Caco-2 (cell line): ENCODE measurements at places on chromosomes 16 and 17.

DNA sequence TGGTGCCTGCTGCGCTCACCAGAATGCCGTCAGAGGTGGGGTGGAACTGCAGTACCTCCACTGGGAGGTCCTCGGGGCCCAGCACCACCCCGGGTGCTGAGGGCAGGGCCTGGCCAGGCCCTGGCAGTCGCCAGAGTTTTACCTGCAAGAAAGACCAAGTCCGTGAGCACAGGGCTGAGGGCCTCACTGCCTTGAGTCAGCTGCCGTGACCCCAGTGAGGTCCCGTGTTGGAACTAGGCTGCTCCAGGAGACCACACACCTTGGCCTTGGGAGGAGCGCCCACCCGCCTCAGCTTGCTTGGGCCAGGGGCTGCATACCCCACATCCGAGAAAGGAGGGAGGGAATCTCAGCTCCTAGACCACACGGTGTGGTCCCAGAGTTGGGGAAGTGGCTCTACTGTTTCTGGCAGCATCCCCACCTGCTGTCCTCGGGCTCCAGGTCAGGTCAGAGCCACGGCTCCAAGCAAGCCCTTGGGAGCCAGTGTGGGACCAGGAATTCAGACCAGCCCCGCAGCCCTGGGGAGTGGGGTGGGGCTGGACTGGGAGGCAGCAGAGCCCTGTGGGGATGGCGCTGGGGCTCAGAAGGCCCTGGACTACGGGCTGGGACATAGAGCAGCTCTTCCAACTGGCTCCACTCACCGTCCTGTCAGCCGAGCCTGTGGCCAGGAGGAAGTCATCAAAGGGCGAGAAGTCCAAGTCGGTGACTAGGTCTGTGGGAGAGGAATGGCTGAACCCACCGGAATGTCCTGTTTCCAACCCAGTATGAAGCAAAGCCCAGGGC is 8.7 kb downstream of the CORO7 start:
- no peak for DNase-seq

- DNase-seq: no peak
These were observed 50.6 kb downstream of the SPECC1 start for GRCh38 chr17:20059728-20060188.

- DNase-seq: no peak
These were observed 3.1 kb upstream of the CIAO3 start for GRCh38 chr16:743794-744500.

- DNase-seq: peak; percentile 92
These were observed 5.0 kb upstream of the PPP1R1B start for GRCh38 chr17:39621523-39622379.

DNA sequence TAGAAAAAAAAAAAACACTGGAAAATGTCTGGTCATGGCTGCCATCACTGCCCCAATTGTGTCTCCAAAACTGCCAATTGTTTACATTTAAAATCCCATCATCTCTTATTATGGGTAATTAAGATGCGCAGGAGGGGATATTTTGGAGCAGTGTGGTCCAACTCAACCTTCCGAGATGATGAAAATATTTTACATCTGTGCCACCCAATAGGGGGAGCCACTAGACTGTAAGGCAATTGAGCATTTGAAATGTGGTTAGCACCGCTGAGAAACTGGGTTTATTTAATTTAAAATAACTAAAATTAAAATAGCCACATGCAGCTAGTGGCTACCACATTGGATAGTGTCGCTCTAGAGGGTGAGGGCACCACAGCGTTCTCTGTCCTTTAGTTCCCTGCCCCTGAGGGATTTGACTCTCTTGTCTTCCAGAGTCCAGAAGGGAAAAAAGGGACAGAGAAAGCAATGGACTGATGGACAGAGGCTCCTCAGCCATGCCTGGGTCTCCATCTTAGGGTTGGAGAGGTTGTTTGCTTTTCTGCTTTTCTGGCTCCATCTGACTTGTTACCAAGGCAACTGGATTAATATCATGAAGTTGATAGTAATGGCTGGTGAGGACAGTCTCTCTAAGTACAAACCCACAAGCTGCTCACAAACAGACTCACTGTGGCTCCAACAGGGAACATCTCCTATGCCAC is 3.5 kb downstream of the MPO start:
- no peak for DNase-seq

DNA sequence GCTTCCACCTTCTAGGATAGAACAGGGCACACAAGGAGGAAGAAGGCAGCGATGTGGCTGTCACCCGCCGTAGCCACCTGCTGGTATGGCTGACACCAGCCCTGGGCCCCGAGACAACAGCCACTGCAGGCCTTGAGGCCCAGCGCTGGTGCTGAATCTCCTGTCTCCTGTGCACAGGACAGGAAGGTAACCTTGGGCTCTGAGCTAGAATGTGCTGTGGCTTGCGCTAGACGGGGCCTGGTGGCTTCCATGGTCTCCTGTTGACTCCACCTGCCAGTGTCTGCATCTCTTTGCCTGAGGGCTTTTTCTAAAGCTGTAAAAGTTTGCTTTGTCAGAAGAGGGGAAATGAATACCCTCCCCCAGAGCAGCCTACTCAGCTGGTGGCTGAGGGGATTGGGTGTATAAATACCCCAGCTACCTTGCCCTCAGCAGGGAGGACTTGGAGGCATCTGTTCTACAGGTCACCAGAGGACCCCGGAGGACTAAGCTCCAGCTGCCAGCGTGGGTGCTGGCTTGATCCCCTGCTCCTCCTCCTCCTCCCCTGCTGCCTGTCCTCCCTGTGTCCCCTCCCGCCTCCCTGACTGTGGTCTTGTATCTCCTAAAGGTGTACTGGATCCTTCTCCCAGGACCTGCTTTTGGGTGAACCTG is 76.1 kb upstream of the SDK2 start:
- no peak for DNase-seq

DNA sequence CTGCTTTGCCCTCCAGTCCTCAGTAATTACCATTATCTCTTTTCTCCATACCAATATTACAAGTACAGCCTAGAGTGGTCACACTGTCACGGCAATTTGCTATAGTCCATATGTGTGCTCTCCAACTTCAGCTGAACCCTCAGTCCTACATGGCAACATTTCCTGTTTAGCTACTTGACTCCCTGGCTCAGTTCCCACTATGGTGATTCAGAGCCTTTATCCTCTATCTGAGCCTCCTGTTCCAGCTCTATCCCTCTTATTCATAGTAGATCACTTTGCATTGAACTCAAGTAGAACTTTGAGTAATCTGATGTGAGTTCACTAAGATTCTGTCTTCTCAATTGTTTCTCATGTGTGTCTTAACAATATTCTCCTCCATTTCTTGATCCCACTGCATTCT is 43.7 kb upstream of the GOSR1 start:
- no peak for DNase-seq

DNA sequence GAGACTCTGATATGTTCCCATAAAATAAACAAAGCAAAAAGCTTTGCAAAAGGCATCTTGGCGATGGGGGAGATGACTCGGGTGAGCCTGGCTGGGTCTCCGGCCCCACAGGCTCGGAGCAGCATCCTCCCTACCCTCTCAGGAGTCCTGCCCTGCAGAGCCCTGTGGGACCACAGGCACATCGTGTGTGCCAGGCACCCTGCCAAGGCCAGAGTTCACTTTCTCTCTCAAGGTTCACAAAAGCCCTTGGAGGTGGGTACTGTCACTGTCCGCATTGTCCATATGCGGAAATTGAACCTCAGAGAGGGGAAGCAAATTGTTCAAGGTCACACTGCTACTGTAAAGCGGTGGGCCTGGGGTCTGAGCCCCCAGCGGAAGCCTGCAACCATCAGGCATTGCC is 48.5 kb downstream of the CRISPLD2 start:
- DNase-seq: no peak

DNA sequence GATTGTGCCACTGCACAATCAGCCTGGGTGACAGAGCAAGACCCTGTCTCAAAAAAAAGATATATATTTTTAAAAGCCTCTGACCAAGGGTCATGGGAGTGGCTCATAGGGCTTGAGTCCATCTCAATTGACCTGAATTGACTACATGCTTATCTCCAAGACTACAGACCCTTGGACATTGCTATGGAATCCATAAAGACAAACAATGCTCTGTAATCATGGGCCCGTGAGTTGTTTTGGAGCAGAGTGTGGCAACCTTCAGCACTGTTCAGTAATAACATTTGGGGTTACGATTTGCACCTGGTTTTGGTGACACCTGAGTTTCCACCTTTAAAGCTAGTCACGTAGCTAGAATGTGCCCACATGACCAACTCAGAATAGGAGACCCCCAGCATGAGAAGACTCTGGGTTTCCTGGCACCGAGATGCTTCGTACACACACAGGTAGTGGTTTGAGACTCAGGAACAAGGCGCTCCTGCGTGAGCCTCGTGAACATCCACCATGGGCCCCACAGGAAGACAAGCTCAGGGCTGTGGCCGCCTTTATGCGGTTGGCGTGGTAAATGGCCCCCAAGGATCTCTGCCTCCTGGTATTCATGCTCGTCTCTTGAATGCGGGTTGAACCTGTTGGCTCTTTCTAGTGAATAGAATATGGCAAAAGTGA is 66.6 kb upstream of the RPH3AL start:
- peak; percentile 47 for DNase-seq

DNA sequence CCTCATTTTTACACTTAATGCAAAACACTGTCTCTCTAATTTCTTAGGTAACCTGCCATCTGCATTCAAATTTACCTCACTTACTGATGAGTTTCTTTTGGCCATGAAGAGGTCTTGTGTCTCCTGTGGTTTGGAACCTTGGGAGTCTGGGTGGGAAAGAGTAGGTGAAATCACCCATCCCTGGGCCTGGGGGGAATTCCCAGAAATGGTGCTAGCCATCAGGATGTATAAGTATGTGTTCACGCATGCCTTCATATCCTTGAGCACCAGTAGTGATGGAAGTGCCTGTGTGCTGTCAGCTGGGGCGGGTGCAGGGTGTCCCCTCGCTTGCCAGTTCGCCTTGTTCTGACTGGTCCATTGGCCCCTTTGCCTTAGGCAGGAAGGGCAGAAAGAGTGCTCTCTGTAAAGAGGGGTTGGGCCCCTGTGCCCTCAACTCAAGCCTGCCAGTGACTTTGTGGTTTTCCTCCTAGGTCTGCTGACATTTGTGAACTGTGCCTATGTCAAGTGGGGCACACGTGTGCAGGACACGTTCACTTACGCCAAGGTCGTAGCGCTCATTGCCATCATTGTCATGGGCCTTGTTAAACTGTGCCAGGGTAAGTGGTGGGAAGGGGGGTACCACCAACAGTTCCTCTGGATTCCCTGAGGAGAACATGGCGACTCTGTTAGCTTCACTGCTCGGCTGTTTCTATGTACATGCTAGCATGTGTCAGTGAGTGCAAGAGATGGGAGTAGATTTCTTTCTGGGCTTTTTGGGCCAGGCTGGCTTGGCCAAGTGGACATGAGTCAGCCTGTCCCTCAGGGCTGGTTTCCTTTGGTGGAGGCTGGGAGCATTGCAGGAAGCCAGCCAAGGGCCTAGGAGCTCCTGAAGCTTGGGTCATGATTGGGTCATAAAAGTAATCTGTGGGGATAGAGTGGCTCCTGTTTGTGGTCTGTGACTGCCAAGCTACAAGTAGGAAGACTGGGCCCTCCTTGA is 23.2 kb downstream of the SLC7A6OS start:
- no peak for DNase-seq

GRCh38 chr17:64378890-64379354 is 11.7 kb downstream of the PECAM1 start:
- no peak for DNase-seq

- no peak for DNase-seq
These were observed 12.9 kb downstream of the CMIP start for GRCh38 chr16:81457326-81458133.

- no peak for DNase-seq
These were observed 607 bp upstream of the NCOR1 start for GRCh38 chr17:16215965-16216316.

GRCh38 chr17:13885953-13886889 is 183.1 kb upstream of the COX10 start:
- no peak for DNase-seq

GRCh38 chr17:46742565-46743270 is 75.8 kb downstream of the WNT3 start:
- no peak for DNase-seq

DNA sequence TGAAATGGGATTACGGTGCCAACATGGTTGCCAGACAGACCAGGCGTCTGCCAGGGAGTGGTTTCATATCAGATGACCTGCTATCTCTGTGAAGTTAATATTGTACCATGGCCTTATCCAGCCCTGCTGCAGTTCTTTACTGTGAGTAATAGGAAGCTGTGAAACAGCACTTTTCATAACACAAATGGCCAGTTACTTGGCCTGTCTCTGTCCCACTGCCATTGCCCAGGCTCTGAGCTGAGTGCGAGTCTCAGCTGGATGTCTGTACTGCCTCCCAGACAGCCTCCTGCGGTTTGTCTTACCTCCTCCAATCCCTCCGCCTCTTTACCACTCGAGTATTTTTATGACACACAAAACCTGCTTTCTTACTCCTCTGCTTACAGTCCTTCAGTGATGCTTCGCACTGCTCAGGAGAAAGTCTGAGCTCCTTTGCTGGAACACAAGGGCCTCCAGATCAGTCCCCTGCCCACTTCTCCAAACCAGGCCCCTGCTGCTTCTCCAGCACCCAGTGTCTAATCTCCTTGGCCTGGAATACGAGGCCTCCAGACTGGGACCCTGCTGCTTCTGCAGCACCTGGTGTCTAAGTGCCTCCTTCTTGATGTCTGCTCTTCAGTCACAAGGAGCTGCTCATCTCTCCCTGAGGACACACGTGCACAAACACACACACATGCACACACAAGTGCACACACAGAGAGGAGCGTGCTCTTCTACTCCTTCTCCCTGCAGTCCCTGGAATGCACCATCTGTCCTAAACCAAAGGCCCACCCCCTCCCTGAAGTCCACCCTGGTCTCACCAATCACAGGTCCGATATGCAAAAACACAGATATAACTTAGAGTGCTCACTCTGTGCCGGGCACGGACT is 17.1 kb upstream of the RHOT1 start:
- no peak for DNase-seq

DNA sequence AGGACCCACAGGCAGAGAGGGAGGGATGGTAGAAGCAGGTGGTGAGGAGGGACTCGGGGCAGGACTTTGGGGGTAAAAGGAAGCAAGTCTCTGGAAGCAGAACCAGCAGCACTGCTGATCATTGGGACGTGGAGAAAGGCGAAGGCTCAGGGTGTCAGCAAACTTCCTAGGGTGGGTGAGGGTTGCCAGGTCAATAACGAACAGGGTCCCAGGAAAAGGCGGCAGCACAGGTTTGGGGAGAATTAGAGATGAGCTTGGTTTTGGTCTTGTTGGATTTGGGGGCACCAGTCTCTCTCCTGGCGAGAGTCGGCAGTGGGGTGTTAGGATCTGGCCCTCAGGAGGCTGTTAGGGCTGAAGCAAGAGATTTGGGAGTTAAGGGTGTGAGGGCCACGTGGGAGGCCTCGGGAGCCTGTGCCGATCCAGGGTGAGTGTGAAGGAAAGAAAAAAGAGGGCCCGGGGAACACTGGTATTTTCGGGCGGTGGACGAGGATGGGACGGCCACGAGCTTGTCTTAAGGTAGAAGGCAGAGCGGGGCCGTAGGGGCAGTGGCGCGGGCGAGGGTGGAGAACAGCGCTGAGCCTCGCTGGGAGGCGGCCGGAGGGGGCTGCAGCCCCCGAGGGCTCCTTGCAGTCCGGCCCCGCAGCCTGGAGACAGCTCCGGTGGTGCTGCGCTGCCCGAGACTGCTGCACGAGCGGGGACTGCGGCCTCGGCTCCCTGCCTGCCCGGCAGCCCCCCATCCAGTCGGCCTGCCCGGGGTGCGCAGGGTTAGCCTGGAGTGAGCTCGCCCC is 765 bp upstream of the ADORA2B start:
- DNase-seq: no peak
